Upper lobe of right lung (tissue), 1 donor: ENCODE measurements at places on chromosomes 12 and 14.

GRCh38 chr14:87628780-87629179 is 364.2 kb downstream of the GALC start:
- H3K4me3 ChIP-seq, result no peak overlapping the region
- H3K27me3 ChIP-seq, result no peaks in the 10 kb centered on the region
- no peak overlapping the region for H3K27ac ChIP-seq
- DNase-seq, result no peak
- no peaks in the 10 kb centered on the region for H3K4me1 ChIP-seq

GRCh38 chr12:48142818-48143674 is 14.3 kb downstream of the ASB8 start:
- H3K27me3 ChIP-seq, result no peaks in the 10 kb centered on the region
- peaks cover 90% of the 10 kb centered on the region for H3K36me3 ChIP-seq
- no peak overlapping the region for H3K4me3 ChIP-seq
- H3K27ac ChIP-seq, result no peak overlapping the region
- DNase-seq, result no peak

DNA sequence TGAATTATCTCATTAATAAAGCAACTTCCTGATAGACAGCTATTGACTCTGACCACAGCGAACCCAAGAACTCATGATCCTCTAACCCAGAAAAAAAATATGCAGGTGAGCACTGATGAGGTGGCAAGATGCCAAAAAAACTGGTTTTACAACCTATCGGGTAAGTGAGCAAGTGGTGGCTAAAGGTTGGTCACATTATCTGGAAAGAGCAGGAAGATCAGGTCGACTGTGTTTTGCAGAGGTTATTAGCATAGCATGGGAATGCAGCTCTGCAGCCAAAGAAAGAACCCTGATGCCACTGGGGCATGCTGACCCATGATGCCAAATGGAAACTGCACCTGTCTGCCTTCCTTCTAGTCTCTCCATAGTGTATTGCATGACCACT is 23.5 kb downstream of the BHLHE41 start:
- H3K27ac ChIP-seq, result no peak overlapping the region
- no peak for DNase-seq
- H3K36me3 ChIP-seq, result no peaks in the 10 kb centered on the region
- H3K27me3 ChIP-seq, result no peaks in the 10 kb centered on the region
- H3K4me1 ChIP-seq, result peaks cover 4% of the 10 kb centered on the region

DNA sequence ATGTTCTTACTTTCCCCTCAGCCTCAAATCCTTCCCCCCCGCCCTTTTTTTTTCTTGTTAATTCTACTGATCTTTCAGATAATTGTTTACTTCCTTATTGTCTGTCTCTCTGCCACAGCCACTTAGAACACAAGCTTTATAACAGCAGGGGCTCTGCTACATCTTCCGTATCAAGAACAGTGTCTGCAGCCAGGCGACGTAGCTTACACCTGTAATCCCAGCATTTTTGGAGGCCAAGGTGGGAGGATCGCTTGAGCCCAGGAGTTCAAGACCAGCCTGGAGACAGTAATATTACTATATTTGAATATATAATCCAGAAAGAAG is 5.4 kb downstream of the SOS2 start:
- H3K27me3 ChIP-seq, result no peaks in the 10 kb centered on the region
- no peak overlapping the region for H3K27ac ChIP-seq
- DNase-seq, result no peak
- H3K4me3 ChIP-seq, result no peak overlapping the region
- H3K4me1 ChIP-seq, result peaks cover 39% of the 10 kb centered on the region
- no peaks in the 10 kb centered on the region for H3K36me3 ChIP-seq
